Stimulated activated CD4-positive, alpha-beta T cell treated with anti-CD3 and anti-CD28 coated beads, Interleukin-4, amount 100 ng/mL, for 1 hour (primary cell): ENCODE measurements at places on chromosomes 3 and 15.
A peak's percentile ranks its signal among the peaks of the same experiment; 100 is the strongest.

DNA sequence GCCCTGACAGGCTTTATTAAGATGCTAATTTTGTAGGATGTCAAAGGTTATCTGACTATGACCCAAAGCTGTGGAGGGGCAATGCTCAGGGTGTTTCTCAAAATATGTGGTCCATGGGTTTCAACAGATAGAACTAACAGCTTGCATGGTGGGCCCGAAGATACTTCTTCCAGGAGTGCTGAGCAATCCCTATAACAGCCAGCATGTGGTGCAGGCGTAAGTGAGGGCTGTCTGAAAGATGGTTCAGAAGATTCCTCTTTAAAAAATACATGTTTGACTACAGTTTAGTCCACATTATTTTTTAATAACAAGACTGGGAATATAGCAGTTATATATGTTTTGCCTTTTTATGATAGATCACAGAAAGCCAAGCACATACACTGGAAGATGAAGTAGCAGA, 7.6 kb downstream of the SCG3 start:
- DNase-seq: no peak

DNA sequence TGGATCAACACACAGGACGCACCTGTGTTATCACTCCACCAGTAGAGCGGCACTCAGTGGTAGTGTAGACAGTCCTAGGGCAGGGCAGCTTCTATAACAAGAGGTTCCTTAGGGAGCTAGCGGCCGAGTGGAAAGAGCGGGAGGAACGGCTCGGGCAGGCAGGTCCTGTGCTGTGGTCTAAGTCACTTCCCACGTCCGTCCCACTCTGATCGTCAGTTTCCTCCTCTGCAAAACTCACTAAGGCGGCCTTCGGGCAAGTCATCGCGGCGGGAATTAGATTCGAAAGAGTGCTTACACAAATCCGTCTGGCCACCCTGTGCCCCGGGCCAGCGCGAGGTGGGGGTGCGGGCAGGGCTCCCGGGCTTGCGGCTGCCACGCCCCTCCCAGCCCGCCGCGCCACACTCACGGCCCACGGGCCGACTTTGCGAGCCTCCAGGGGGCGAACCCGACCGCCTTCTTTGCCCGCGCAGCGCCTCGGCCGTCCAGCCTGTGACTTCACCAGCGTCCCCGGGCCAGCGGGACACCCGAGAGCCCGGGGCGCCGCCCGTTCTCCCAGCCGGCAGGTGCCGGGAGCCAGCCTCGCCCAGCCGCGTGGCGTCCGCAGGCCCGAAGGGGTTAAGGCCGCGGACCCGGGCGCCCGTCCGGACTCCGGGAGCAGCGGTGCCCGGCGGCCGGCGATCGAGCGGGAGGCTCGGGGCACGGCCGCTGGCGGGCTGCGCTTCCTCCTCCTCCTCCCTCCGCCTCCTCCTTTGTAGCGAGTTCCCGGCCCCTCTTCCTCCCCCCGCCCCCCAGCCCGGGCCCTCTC, 416 bp upstream of the CORO2B start:
- DNase-seq: peak; percentile 32

DNA sequence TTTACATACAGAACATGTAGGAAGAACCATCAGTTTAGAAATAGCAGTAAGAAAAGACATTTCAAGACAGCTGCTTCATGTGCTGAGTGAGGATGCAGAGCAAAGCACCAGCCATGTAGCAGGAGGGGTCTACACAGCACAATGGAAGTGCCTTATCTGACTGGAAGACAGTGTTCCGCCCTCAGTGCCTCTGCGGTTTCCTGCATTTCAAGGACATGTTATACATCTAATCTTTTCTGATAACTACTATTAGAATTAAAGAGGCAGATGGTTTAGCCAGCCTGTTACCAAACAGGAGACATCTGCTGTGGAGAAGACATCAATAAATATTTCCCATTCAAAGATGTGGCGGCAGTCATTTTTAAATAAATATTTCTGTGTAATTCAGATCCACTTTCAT, 10.6 kb downstream of the LSG1 start:
- no peak for DNase-seq

DNA sequence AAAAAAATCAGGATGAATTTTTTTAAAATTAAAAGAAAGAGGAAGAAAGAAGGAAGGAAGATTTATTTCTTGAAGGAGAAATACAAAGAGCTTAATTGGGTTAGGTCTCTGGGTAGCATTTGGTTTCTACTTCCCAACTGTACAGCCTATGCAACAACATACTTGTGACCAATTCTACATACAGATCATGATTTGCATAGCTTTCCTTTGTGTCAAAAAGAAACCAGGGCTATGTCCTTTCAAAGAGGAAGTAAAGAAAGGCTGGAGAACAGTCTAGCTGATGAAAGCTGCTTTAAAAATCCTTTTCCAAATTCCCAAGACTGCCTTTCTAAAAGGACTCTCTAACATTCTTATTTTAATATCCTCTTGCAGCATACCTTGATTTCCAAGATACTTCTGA, 6.1 kb upstream of the HGD start:
- no peak for DNase-seq

- no peak for DNase-seq
Observed at GRCh38 chr3:74789111-74789510, 174.7 kb upstream of the CNTN3 start.
